ENCODE measurements at places on chromosomes 5 and 9.

GRCh38 chr5:19565466-19565865, 422.5 kb downstream of the CDH18 start:
- no peak for DNase-seq

DNA sequence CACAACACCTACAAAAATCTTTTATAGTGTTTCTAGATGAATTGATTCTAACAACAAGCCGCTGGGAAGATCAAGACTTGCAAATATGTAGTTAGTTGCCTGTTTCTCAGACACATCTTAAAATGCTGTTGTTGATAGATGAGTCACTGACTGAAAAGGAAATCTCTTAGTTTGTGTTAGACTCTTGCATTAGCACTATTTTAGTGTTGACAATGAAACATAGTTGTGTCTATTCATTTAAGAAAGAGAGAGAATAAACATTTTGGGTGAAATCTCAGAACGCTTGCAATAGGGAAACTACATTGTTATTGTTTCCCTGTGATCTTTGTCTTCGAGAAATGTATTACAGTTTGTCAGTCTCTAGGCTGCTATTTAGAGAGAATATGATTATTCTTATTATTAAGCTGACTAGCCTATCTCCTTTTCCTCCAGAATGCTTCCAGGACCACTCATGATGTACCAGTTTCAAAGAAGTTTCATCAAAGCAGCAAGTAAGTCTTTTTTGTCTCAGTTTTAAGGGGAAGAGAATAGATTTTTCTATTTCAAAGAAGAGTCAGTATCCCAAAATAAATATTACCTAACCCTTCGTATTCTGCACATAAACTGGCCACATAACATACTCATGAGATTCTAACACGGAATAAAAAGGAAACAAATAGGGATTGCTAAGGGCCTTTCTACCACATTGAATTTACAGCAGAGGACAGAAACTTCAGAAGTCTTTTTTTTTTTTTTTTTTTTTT, 285.6 kb downstream of the ARHGAP26 start:
- no peak for DNase-seq

GRCh38 chr5:42768106-42768504, 11.5 kb downstream of the CCDC152 start:
- no peak for DNase-seq

DNA sequence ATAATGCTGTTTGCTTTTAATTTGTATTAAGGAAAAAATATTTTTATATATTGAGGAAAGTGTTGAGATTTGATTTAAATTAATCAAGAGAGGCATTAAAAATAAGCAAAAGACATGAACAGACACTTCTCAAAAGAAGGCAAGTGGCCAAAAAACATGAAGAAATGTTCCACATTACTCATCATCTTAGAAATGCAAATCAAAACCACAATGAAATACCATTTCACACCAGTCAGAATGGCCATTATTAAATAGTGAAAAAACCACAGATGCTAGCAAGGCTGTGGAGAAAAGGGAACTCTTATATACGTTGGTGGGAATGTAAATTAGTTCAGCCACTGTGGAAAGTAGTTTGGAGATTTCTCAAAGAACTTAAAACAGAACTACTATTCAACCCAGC, 45.9 kb downstream of the RANBP17 start:
- DNase-seq = no peak

DNA sequence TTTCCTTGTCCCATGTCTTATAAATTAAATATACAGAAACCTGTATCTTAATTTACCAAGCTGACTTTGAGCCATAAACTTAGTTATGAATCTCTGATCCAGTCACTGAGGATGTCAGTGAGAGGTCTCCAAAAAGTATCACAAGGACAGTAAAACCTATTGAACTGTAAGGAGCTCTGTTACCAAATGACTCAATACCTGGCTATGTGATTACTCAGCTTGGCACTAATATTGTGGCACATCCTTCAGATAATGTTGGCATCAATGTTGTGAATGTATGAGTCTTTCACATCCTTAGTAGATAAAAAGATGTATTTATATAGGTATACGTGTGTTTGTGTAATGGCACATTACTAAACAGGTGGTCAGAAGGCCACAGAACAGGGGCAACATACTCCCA, 18.0 kb upstream of the CAPSL start:
- DNase-seq = no peak

DNA sequence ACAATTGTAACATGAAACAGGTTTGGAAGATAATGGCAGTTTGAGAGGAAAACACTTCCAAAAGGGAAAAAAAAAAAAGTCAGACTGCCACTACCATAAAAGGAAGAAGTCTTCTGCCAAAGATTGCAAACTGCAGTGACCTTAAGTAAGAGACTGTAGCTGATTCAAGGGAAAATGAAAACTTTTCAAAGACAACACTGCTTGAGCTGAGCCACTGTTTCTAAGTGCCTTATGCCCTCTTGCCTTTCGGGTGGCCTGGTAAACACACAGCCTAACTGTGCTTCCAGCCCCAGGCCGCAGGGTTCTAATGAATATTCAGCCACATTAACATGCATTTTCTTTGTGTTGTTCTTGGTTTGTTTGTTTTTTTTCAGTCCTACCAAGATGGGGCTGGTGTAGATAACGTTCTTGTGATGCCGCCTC, 354.6 kb downstream of the BNC2 start:
- no peak for DNase-seq
